Gastroesophageal sphincter (tissue), 4 donors: ENCODE measurements at places on chromosomes 7 and 10. TPM values are rescaled to one million over a fixed set of nuclear protein-coding genes. Genes with fewer than 3 reads are reported as not detected.

DLX5 gene
- not detected for total RNA-seq

OPTN gene
- total RNA-seq: 69.0 TPM

NPSR1 gene
- not detected for total RNA-seq

ACTL6B gene
- not detected for total RNA-seq

POLL gene
- total RNA-seq: 28.8 TPM

AKR1C2 gene
- total RNA-seq: 48.3 TPM

LDB1 gene
- 92.0 TPM for total RNA-seq

FBXO24 gene
- total RNA-seq: not detected

COL17A1 gene
- 10.7 TPM for total RNA-seq

ARHGEF35 gene
- 4.5 TPM for total RNA-seq

MBLAC1 gene
- 4.8 TPM for total RNA-seq

OR2A7 gene
- 1.1 TPM for total RNA-seq

ZWINT gene
- 2.9 TPM for total RNA-seq

NEUROD6 gene
- not detected for total RNA-seq

EPO gene
- not detected for total RNA-seq

SEC61G gene
- 285 TPM for total RNA-seq

BCCIP gene
- total RNA-seq: 44.6 TPM

OR2A42 gene
- 0.39 TPM for total RNA-seq

IFIT1B gene
- total RNA-seq: not detected

MEOX2 gene
- 28.7 TPM for total RNA-seq

PPP1R17 gene
- total RNA-seq: not detected

TEX47 gene
- total RNA-seq: not detected

TMEM178B gene
- total RNA-seq: 0.62 TPM

RET gene
- 1.4 TPM for total RNA-seq

PGAM2 gene
- total RNA-seq: 3.2 TPM

MUC3A gene
- not detected for total RNA-seq

FBXL13 gene
- total RNA-seq: 4.8 TPM

ZNF804B gene
- total RNA-seq: not detected

HYAL4 gene
- total RNA-seq: not detected

NME8 gene
- 2.8 TPM for total RNA-seq

ODAD2 gene
- total RNA-seq: 0.93 TPM

SPDYE1 gene
- not detected for total RNA-seq

SKIDA1 gene
- total RNA-seq: 3.4 TPM

ATOH7 gene
- 0.35 TPM for total RNA-seq

IRF5 gene
- 9.2 TPM for total RNA-seq

ABHD11 gene
- total RNA-seq: 6.7 TPM

GPR146 gene
- 15.4 TPM for total RNA-seq

GRID2IP gene
- not detected for total RNA-seq

IL15RA gene
- 21.9 TPM for total RNA-seq

ZNF467 gene
- total RNA-seq: 9.3 TPM

SPDYE2B gene
- not detected for total RNA-seq

LLCFC1 gene
- total RNA-seq: not detected

OPN4 gene
- not detected for total RNA-seq

PRTFDC1 gene
- total RNA-seq: 3.2 TPM

ATG9B gene
- 0.31 TPM for total RNA-seq

MTURN gene
- total RNA-seq: 226 TPM

MYOF gene
- 106 TPM for total RNA-seq

COL13A1 gene
- 3.9 TPM for total RNA-seq

INSYN2A gene
- not detected for total RNA-seq

MSS51 gene
- 1.8 TPM for total RNA-seq
